ENCODE measurements at places on chromosomes 5 and 9.

GRCh38 chr9:113715086-113715485 is 161.0 kb upstream of the ZNF618 start:
- DNase-seq = no peak

DNA sequence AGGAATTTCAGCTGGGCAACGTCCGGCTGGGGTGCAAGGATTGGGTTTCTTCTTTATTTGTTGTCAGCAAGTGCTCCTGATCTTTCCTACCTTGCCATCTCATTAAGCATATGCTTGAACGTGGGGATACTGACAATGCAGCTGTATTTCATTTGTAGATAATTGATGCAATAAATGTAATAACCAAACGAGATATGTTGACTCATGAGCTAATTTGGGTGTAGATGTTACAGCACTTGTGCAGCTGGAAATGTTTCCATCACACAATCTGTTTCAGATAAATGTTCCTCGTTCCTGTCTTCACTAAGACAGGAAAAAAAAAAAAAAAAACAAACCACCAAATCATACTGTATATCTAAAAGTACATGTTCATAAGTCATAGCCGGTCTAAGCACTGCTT is 123.8 kb downstream of the DMRT2 start:
- DNase-seq = no peak

- DNase-seq = no peak
Measured at GRCh38 chr9:122386311-122386872, 15.6 kb downstream of the PTGS1 start.

DNA sequence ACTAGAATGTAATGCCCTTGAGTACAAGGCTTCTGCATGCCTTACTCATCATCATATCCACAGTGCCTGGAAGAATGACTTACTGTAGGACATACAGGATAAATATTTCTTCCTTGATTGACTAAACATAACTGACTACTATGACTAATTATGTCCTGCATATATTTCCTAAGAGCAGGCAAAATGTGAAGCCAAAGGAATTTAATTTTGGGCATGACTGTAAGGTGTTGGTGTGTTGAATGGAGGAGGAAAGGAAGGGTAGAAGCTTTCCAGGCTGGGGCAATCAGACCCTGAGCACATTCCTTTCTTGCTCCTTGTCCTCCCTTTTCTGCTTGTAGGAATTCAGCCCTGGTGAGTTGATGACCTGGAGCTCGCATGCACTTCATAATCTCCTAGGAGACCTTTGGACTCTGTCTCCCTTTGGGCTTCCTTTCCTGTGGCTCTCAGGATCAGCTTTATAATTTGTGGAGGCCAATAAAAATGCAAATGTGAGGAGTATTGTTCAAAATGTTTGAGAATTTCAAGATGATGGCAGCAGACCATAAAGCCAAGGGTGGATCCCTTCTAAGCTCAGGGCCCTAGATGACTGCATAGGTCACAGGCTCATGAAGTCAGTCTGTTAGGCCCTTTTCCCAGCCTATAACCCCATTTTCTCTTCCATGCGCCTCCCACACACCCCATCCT is 174.0 kb downstream of the HMHB1 start:
- DNase-seq = no peak

GRCh38 chr5:149128023-149128875 is 13.0 kb upstream of the ABLIM3 start:
- DNase-seq = no peak

GRCh38 chr5:83744821-83745220 is 24.2 kb upstream of the HAPLN1 start:
- DNase-seq = no peak

Measured in T-helper 22 cell (primary cell).